ENCODE measurements at places on chromosomes 11 and 22. TPM values are rescaled to one million over a fixed set of nuclear protein-coding genes. Genes with fewer than 3 reads are reported as not detected.

The FAM111A gene
- 8.3 TPM for total RNA-seq

The PANX3 gene
- not detected for total RNA-seq

The OR51L1 gene
- total RNA-seq: not detected

The ROM1 gene
- 4.5 TPM for total RNA-seq

The HIKESHI gene
- total RNA-seq: 36.7 TPM

The BRMS1 gene
- 106 TPM for total RNA-seq

The FBLN1 gene
- 45.2 TPM for total RNA-seq

The CD3G gene
- total RNA-seq: not detected

The CALCB gene
- total RNA-seq: 0.09 TPM

The ANO5 gene
- total RNA-seq: 0.89 TPM

The LDHAL6A gene
- not detected for total RNA-seq

The OR2AT4 gene
- not detected for total RNA-seq

The ROBO3 gene
- 3.0 TPM for total RNA-seq

The RELT gene
- total RNA-seq: 8.0 TPM

The RFPL1 gene
- total RNA-seq: not detected

The OSM gene
- total RNA-seq: not detected

The OOSP3 gene
- not detected for total RNA-seq

The RAG2 gene
- total RNA-seq: not detected

The LYVE1 gene
- total RNA-seq: 0.11 TPM

The TRIM51 gene
- total RNA-seq: not detected

The MYOD1 gene
- not detected for total RNA-seq

The VWCE gene
- 0.50 TPM for total RNA-seq

The APLNR gene
- 0.13 TPM for total RNA-seq

The SCGB1A1 gene
- total RNA-seq: not detected

The GLB1L3 gene
- not detected for total RNA-seq

The RAC2 gene
- total RNA-seq: not detected

The NPAS4 gene
- not detected for total RNA-seq

The VSIG2 gene
- not detected for total RNA-seq

The KCNE3 gene
- total RNA-seq: not detected

The GPHA2 gene
- not detected for total RNA-seq

The ZFP91 gene
- 44.3 TPM for total RNA-seq

The TMEM45B gene
- total RNA-seq: 0.08 TPM

The SCYL1 gene
- total RNA-seq: 41.8 TPM

The SCGB1C1 gene
- total RNA-seq: not detected

The RBFOX2 gene
- 32.4 TPM for total RNA-seq

The ACAT1 gene
- 90.2 TPM for total RNA-seq

The POU2AF2 gene
- total RNA-seq: not detected

The HEPHL1 gene
- total RNA-seq: not detected

The OR10D3 gene
- not detected for total RNA-seq

The GRM5 gene
- not detected for total RNA-seq

The DEPDC7 gene
- total RNA-seq: 6.7 TPM

The KIF18A gene
- 15.3 TPM for total RNA-seq

The CD248 gene
- not detected for total RNA-seq

The GNAZ gene
- total RNA-seq: 2.4 TPM

The PATE2 gene
- total RNA-seq: not detected

The UPB1 gene
- total RNA-seq: not detected

The TMEM151A gene
- total RNA-seq: 1.6 TPM

The TYR gene
- not detected for total RNA-seq

The MYBPC3 gene
- 0.08 TPM for total RNA-seq

The OR8H1 gene
- total RNA-seq: not detected

The HEPN1 gene
- not detected for total RNA-seq

The OR6T1 gene
- not detected for total RNA-seq

The SAA1 gene
- total RNA-seq: 0.63 TPM

The ZNF215 gene
- total RNA-seq: 1.1 TPM

The SLC2A11 gene
- 8.1 TPM for total RNA-seq

The MGAT3 gene
- total RNA-seq: 0.38 TPM

The TPBGL gene
- total RNA-seq: 0.15 TPM
